ENCODE measurements at places on chromosomes 6 and 20.

DNA sequence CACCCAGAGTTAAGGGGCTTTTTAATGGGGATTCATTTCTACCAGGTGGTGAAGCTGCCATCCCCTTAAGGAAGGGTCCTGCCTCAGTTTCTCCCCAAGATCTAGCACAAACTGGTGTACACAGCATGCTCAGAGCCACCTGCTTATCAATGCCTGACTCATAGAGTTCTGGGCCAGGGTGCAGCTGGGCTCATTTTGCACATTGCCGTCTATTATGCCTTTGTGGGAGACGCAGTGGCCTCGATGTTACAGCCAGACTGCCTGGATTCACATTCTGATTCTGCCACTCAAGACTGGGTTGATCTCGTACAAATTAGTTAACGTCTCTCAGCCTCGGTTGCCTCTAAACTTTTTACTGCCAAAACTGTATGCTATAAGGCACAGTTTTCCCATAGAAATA lies 365.7 kb downstream of the ZFAND3 start:
- DNase-seq: no peak

DNA sequence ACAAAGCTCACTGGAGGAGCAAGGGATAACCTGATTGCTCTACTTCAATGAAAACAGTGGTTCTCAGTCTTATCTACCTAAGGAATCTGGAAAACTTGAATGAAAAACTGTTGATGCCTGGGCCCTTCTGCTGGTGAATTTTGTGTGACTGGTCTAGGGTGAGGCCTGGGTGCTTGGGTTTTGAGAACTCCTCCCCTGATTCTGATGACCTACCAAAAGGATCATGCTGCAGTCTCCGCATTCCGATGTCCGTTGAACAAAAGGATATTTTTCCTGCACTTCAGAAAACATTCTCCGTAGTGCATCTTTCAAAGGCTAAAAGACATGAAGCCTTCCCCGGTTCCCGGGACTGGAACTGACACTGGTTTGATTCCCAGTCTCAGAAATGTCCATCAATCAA lies 157.9 kb downstream of the SYNDIG1 start:
- DNase-seq: no peak

DNA sequence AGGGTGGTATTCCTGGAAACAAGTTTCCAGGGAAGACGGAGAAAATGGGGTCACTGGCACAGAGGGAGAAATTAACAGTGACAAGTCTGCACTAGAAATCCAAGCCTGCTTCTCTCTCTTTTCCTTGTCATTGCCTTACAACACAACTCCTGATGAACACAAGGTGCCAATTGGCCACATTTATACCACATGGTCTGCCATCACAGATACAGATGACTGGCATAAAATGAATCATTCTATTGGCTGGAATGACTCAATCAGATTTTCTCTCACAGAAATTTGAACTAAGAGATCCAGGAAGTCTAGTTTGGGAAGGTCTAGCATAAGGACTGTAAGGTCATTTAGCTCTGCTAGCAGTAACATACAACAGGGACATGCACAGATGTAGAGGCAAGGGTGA lies 190.3 kb downstream of the LINC00237 start:
- DNase-seq: no peak

GRCh38 chr6:136525586-136526195 lies 24.5 kb downstream of the MAP7 start:
- no peak for DNase-seq

GRCh38 chr6:45965792-45966191 lies 49.9 kb downstream of the CLIC5 start:
- no peak for DNase-seq

GRCh38 chr6:133637874-133638273 lies 251.0 kb upstream of the TCF21 start:
- DNase-seq: no peak

GRCh38 chr6:147546501-147547368 lies 38.2 kb downstream of the SAMD5 start:
- no peak for DNase-seq

DNA sequence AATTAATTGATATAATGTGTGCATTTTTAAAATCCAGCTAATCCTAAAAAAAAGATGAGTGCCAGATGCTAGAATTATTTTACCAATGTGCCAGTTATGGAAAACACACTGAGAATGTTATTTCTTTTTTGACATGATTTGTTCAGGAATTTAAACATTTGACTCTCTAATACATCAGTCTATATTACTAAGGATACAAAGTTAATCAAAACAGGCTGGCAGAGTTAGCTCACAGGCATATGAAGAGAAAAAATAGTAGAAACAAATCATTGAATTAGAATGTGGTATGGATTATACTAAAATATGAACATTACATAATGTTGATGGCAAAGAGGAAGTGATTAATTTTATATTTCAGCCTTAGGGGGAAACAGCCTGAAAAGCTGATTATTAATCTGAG lies 368.3 kb upstream of the GJE1 start:
- DNase-seq: no peak

GRCh38 chr6:95423331-95423730 lies 154.0 kb upstream of the MANEA start:
- DNase-seq: no peak

GRCh38 chr6:110547266-110547964 lies 71.0 kb upstream of the SLC22A16 start:
- DNase-seq: no peak

GRCh38 chr6:12548526-12548925 lies 168.0 kb upstream of the PHACTR1 start:
- DNase-seq: no peak

GRCh38 chr6:151452750-151453427 lies 963 bp upstream of the RMND1 start:
- DNase-seq: no peak

DNA sequence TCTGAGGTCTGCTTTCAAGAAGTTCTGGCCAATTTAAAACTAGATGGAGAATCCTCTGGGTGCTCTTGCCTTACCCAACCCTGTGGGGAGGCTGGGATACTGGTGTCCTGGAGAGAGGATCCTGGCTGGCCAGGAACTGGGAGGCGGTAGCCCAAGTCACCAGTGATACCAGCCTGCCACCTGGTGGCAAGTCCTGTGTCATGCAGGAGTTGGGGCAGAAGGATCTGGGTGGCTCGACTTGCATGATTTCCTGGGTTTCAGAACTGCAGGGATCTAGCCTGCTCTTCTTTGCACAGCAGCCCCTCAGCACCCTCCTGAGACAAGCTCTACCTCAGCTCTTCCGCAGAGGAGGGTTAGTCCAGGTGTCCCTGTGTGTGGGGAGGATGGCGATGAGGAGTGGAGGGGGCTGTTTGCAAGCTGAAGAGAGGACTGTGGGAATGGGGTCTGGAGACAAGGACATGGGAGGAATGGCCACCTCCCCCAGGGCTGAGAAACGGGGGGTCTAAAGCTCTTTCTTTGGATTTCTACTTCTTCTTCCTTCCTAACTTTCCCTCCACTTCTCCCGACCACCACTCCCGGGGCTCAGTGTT lies 4.2 kb downstream of the KCNK17 start:
- DNase-seq: no peak

DNA sequence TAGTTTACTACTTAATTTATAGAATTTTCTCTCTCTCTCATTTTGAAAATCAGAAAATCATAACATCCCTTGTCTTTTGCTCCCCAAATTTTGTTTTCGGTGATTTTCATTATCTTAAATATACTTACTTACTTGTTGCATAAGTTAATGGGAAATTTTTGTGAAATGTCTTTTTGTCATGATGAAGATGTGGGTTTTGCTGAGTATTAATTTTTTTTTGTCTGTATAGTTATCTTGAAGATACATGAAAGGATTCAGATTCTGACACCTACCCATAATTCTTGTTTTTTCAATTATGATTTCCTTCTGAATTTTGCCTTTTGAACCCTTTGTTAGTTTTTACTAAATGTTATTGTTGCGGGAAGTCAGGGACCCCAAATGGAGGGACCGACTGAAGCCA lies 817.9 kb downstream of the EYS start:
- DNase-seq: no peak

GRCh38 chr20:57259121-57259937 lies 7.1 kb downstream of the BMP7 start:
- no peak for DNase-seq

- DNase-seq: no peak
Measured at GRCh38 chr20:47066484-47067270, 172.0 kb downstream of the EYA2 start.

DNA sequence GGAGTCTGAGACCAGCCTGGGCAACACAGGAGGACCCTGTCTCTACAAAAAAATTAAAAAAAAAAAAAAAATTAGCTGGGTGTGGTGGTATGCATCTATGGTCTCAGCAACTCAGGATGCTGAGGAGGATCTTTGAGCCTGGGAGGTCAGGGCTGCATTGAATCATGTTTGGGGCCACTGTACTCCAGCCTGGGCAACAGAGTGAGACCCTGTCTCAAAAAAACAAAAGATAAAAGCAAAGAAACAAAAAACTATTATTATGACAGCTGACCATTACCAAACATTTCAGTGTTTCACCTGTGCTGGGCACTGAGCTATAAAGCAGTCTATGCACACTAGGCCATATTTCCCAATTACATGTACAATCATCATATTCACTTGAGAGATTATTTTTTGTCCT lies 35.7 kb downstream of the COX4I2 start:
- no peak for DNase-seq

- no peak for DNase-seq
Measured at GRCh38 chr6:28408076-28408802, 8.7 kb upstream of the ZSCAN12 start.

- no peak for DNase-seq
Measured at GRCh38 chr6:150719099-150719766, 119.5 kb downstream of the PLEKHG1 start.
